ENCODE measurements at places on chromosomes 6 and 20. TPM values are rescaled to one million over a fixed set of nuclear protein-coding genes. Genes with fewer than 3 reads are reported as not detected.

- no peak for DNase-seq
Measured at GRCh38 chr20:46630306-46630705, 21.0 kb downstream of the SLC13A3 start.

DNA sequence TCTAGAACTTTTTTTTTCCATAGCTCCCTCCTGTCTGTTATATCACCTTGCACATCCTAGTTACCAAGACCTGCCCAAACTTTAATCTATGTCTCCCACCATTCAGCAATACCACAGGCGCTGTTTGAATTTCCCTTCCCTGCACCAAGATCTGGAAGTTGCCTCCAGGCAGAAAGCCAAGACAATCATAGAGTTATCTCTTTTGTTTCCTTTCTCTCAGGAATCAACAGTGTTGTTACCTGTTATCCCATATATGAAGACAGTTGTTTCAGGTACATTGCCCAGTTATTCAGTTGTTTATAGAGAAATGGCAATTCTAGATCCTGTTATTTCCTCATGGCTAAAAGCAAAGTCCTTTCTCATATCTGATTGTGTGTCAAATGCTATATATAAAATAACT lies 63.2 kb downstream of the PDSS2 start:
- no peak for DNase-seq

- DNase-seq, result no peak
Measured at GRCh38 chr20:14009208-14009607, 13.9 kb downstream of the MACROD2 start.

Gene GNAS-AS1
- 0.94 TPM for total RNA-seq

Gene PPP1R3G
- total RNA-seq, result not detected

Gene ABHD16A
- 69.2 TPM for total RNA-seq

DNA sequence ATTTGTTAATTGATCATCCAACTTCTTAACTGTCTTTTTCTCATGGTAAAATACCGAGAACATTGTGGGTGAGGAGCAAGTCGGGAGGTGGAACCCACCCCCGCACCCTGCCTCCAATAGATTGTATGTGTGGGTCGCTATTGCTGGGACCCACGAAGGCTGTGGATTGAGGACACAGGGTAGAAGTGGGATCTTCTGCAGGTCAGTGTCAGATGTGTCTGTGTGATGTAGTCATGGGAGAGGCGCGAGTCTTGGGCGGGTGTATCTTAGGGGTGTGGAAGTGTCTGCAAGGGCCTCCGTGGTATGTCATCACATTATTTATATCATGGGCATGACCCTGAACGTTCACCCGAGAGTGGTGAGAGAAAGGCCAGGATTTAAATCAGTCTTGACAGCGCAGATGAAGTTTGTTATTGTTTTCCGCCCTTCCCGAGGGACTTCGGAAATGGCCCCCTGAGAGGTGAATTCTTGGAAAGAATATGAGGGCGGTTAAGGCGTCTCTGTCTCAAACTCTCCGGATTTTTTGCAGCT lies 472 bp upstream of the PAQR8 start:
- DNase-seq, result peak; percentile 72

GRCh38 chr6:82893889-82894652 lies 171.6 kb downstream of the UBE3D start:
- no peak for DNase-seq

Gene CAP2
- not detected for total RNA-seq

DNA sequence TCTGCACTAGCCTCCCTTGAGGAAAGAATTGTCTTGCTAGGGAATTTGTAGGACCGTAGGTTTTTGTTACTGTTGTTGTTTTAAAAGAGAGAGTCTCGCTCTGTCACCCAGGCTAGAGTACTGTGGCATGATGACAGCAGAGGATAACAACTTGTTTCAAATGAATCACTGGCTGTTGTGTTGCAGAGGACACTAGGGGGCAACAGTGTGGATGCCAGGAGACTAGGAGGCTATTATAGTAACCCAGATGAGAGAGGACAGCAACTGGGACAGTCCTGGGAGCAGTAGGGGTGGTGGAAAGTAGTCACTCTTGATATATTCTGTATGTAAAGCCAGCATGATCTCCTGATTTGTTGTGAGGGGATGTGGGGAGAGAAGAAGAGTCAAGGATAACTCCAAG lies 41.8 kb upstream of the LAMA4 start:
- DNase-seq, result no peak
